OCI-LY7 (cell line): ENCODE measurements at places on chromosomes 7 and 10. TPM values are rescaled to one million over a fixed set of nuclear protein-coding genes. Genes with fewer than 3 reads are reported as not detected.
A peak's percentile ranks its signal among the peaks of the same experiment; 100 is the strongest.

DNA sequence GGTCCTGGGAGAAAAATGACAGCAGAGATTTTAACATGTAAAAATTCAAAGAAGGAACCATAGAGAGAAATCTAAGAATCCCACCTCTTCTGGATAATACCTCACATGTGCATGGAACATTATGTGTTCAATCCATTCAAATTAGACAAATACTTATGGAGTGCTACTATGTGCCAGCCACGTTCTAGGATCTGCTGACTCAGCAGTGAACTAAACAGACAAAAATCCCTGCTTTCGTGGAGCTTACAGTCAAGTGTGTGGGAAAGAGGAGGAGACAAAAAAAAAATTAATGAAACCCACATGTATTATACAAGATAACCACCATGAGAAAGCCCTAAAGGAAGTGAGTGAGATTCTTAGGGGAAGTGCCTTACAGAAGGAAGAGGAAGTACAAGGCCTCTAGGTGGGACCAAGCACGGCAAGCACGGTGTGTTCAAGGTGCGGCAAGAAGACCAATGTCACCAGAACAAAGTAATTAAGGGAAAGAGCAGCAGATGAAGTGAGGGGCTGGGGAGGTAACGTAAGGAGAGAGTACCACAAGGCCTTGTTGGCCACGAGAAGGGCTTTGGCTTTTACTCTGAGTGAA is 71.0 kb downstream of the SLC25A13 start:
- DNase-seq: no peak

The EIF4EBP2 gene
- total RNA-seq: 59.8 and 64.4 TPM in 2 replicates

DNA sequence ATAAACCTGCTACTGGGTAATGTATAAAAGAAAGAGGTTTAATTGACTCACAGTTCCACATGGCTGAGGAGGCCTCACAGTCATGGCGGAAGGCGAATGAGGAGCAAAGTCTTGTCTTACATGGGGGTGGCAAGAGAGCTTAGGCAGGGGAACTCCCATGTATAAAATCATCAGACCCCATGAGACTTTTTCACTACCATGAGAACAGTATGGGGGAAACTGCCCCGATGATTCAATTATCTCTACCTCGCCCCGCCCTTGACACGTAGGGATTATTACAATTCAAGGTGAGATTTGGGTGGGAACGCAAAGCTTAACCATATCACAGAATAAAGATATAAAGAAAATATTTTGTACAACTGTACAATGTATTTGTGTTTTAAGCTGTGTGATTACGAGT is 39.4 kb upstream of the PLCE1 start:
- no peak for DNase-seq

GRCh38 chr7:49074538-49074937 is 150.2 kb downstream of the CDC14C start:
- no peak for DNase-seq

GRCh38 chr7:26954951-26955350 is 90.6 kb upstream of the SKAP2 start:
- DNase-seq: no peak

DNA sequence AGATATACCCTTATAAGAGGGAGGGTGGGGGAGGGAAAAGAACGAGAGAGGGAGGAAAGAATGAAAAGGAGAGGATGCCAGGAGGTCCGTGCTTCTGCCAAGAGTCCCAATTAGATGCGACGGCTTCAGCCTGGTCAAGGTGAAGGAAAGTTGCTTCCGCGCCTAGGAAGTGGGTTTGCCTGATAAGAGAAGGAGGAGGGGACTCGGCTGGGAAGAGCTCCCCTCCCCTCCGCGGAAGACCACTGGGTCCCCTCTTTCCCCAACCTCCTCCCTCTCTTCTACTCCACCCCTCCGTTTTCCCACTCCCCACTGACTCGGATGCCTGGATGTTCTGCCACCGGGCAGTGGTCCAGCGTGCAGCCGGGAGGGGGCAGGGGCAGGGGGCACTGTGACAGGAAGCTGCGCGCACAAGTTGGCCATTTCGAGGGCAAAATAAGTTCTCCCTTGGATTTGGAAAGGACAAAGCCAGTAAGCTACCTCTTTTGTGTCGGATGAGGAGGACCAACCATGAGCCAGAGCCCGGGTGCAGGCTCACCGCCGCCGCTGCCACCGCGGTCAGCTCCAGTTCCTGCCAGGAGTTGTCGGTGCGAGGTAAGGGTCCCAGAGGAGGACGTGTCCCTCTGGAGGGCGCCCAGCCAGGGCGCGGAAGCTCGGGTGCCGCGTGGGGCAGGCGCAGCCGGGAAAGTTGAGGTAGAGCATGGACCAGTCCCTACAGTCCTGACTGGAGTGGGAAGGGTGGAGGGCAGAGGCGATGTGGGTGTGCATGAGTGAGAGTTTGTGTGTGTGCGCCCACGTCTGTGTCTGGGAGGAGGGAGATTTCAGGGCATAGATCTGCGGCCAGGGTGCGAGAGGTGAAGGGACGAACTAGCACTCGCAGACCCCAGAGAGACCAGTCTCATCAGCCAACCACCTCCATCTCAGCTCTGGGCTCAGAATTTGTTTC is 844 bp downstream of the GRM3 start:
- DNase-seq: no peak

- DNase-seq: no peak
Measured at GRCh38 chr10:58698777-58699356, 186.2 kb downstream of the BICC1 start.

The ACTL6B gene
- total RNA-seq: not detected in 2 replicates

The CAMK2G gene
- 34.8 and 41.6 TPM in 2 replicates for total RNA-seq

DNA sequence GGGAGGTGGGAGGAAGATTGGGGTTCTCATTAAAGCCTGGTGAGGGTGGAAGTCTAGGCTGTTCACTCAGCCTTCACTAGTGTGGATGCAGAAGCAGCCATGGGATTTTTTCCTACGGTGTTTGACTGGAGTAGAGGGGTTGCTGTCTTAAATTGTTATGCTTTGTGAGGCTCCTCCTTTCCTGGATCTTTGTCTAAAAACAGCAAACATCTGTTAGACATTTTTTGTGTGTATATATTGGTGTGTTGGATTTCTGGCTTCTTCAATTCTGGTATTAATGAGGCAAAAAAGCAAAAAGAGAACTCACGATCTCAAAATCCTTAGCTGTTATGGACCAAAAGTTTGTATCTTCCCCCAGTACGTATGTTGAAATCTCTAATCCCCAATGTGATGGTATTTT is 28.2 kb downstream of the MEOX2 start:
- DNase-seq: no peak

GRCh38 chr10:52313256-52313932 is 687 bp upstream of the DKK1 start:
- no peak for DNase-seq

DNA sequence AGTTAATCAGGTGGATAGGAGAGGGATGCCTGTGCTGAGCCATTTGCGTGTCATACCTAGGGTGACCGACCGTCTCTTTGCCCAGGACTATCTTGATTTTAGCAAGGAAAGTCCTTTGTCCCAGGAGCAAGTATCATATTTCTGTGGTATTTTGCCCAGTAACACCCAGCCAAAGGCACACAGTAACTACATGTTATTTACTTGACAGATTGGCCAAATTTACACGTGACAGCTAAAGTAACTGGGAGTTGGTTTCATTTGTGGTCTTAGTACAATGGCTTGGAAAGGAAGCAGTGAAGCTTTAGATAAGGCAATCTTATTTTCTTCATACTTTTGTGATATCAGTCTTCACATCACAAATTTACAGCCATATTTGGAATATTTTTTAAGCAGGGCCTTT is 142.1 kb downstream of the JCAD start:
- no peak for DNase-seq

DNA sequence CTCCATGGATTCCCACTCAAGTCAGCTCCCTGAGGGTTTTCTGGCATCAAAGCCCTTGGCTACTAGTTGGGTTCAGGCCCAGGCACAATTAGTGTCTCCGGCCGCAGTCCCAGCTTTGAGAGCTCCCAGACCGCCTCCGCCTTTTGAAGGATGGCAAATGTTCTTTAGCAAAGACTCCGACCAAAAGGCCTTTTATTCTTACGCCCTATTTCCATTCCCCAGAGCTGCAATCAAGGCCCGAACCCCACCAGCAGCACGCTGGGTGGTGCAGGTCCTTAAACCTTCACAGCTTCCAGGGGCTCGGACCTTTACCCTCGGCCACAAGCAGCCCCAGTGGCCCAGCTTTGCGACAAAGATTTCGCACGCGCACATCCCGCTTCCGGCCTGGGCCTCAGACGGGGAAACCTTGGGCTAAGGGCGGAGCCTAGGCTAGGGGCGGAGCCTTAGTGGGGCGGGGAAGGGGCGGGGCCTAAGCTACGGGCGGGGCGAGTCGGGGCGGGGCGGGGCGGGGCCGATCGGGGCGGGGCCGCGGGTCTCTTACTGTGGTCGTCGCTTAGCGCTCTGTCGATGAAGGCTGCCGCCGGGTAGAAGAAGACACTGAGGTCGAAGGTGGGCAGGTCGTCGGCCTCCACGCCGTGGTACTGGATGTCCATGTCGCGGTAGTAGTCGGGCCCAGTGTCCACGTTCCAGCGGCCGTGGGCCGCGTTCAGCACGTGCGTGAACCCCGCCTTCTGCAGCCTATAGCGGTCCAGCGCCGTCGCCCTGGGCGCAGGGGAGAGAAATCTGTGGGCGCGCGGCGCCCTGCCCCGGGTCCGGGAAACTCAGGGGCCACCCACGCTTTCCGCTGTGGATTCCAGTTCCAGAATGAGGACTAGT is 68.0 kb upstream of the SAMD8 start:
- peak; percentile 66 for DNase-seq

- no peak for DNase-seq
Measured at GRCh38 chr7:11327633-11328032, 354.0 kb downstream of the PHF14 start.

- peak; percentile 65 for DNase-seq
Measured at GRCh38 chr10:101014230-101014884, 14.7 kb downstream of the LZTS2 start.

- DNase-seq: no peak
Measured at GRCh38 chr10:123103944-123104343, 31.8 kb upstream of the HMX3 start.

DNA sequence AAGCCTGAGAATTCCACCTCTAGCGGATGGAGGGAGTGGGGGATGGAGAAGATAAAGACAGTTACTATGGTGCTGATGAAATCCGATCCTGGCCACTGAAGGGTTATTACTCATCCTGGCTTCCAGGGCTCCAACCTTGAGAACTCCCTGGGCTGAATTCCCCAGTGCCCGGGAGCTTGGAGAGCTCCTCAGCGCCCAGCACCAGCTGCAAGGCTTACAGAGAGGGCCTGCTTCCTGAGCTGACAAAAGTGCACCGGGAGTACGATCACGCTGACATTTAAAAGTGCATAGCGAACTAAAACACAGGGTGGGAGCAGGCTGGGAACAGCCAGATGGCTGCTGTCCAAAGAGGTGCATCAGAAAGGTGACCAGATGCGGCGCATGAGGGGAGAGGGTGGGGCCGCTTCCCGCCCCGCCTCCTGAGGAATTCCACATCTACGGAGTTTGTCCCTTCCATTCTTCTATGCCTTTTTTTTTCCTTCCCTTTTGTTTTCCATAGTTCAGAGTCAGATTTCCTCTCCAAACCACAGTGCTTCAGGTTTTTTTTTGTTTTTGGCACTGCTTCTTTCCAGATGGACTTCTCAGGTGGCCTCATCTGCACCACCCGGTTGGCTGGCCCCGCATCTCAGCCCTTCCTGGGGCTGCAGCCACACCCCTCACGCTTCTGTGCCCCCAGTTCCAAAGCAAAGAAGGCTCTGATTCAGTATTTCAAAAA is 62.4 kb upstream of the MKRN1 start:
- no peak for DNase-seq

DNA sequence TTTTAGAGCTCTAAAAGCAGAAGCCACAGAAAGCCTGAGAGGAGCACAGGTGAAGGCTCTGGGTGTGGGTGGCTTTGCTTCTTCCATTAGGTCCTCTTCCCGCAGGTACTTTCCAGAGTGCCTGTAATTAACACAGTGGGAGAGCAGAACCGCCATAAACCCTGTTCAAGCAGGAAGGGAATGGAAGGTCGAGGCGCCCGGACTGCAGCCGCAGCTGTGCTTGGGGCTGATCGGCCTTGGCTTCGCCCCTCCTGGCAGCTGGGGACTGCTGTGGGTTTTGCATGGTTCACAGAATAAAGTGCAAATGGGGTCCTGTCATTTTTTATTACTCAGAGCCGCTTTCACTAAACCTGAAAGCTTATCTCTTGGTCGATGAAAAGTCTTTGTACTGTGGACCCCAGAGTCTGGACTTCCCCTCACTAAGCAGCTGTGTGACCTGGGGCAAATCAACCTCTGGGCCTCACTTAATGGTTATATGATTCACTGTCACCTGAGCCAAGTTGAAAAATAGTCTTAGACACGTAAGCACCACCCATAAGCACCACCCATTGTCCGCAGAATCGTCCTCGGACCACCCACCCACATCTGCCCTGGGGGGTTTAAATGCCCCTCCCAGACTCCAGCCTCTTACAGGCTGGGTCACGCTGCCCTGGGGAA is 100.9 kb downstream of the XRCC2 start:
- DNase-seq: peak; percentile 8

- no peak for DNase-seq
Measured at GRCh38 chr10:5442990-5443370, 30.6 kb downstream of the NET1 start.

DNA sequence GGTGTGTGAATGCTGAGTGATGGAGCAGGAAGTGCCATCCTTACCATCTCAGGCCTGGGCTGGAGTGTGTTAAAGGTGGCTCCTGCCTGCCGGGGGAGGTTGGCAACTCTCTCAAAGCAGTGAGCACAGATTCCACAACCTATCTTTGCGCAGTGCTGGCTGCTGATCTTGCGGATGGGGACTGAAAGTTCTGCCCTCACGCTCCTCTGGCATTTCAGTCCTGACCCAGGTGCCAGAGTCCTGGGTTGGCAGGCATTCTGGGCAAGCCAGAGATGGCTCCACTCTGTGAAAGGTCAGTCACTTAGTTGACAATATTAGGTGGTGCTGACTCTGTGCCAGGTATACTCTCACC is 315.5 kb downstream of the RPS24 start:
- DNase-seq: no peak

- DNase-seq: no peak
Measured at GRCh38 chr10:36423821-36424248, 701.6 kb upstream of the ANKRD30A start.

DNA sequence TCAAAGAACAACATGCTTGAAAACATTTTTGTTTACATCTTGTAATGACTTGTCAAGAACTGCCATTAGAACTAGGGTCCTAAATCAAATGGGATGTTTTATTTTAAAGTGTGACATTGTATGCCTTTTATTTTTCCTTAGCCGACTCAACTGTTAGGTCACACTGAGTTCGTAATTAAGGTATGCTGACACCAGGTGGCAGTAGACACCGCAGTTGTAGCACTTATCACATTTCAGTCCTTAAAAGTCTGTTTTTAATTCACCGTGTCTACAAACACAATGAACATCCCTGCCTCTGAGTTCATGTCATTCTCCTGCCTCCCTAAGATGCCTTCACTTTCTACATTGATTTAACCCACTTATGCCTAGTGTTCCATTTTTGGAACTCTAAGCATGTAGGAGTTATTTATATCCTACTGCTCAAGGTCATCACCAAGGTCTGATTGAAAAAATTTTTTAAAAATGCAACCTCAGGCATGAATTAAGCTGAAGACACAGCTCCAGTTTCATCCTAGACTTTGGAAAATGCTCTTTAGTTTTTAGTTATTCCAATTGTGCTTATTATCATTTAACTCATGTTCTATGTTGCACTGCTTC is 186.1 kb downstream of the BMPER start:
- peak; percentile 11 for DNase-seq

The ADAM22 gene
- 13.6 and 14.6 TPM in 2 replicates for total RNA-seq

The ANKRD61 gene
- 0.27 and 0.68 TPM in 2 replicates for total RNA-seq

The LGI1 gene
- not detected in 2 replicates for total RNA-seq

GRCh38 chr7:30879139-30880124 is 32.2 kb upstream of the AQP1 start:
- DNase-seq: no peak
